Activated CD4-positive, alpha-beta T cell treated with anti-CD3 and anti-CD28 coated beads, Interleukin-2, amount 50 U/mL, for 4 hours (primary cell): ENCODE measurements at places on chromosomes 1 and 21.

- no peak for DNase-seq
These were observed 38.6 kb upstream of the RCAN3 start for GRCh38 chr1:24463776-24464735.

- DNase-seq = no peak
These were observed 120.4 kb downstream of the EDEM3 start for GRCh38 chr1:184634296-184634695.

DNA sequence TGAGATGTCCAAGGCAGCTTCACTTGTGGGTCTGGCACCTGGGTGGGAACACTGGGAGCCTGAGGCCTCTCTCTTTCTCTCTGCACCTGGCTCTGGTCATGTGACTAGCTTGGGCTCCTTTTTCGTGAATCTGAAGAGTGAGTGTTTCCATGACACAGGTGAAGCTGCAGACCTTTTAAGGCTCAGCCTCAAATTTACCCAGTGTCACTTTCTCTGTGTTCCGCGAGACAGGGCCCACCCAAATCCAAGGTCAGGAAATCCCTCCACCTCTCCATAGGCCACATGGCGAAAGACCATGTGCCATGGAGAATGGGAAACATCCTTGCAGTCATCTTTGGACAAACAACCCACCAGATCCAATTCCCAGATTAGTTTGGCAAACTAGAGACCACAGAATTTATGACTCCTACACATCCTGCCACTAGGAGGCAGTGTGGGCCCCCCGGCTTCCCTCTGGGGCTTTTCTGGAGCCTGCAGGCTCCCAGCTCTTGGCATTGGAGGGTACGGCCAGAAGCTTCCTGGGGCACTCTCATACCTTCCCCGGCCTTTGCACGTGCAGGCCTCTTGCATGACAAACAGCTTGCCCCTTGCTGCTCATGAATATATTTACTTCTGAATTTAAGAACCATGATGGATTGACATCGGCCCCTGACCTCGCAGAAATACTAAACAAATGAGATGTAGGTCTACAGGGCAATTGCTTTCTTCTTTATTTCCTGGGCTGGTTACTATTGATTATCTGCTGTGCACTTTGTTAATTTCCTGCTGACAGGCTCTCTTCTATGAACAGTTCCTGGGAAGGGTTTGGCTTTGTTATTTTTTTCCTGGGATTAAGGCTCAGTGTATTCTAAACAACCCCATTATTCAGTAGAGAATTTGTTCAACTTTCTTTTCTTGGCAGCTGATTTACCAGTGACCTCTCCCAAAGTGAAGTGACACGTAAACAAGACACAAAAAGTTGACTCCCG lies 180.7 kb downstream of the KAZN start:
- no peak for DNase-seq

DNA sequence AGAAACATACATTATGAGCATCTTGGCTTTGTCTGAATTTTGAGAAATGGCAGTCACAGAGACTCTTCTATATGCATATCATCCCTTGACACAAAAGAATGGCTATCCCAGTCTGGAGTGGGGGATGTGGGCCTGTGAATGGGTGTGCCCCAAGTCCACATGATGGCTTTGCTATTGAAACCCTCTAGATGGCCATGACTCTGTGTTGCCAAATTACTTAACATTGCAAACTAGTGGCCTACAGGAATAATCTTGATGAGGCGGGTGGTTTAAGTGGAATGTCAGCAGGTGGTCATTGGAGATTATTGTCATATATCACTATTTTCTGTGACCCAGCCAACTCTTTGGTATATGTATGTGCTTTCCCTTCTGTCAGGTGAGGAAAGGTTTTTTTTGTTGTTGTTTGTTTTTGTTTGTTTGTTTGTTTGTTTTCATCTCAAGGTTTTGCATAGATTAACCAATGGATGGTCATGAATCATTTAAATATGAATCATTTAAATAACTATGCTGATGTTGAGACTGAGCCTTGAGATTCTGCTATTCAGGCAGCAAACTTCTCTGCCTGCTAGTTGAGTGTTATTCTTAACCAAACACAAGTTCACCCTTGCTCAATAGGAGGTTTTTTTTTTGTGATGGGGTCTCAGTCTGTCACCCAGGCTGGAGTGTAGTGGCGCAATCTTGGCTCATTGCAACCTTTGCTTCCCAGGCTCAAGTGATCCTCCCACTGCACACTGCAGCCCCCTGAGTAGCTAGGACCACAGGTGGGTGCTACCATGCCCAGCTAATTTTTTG lies 103.0 kb downstream of the NOS1AP start:
- DNase-seq = no peak

DNA sequence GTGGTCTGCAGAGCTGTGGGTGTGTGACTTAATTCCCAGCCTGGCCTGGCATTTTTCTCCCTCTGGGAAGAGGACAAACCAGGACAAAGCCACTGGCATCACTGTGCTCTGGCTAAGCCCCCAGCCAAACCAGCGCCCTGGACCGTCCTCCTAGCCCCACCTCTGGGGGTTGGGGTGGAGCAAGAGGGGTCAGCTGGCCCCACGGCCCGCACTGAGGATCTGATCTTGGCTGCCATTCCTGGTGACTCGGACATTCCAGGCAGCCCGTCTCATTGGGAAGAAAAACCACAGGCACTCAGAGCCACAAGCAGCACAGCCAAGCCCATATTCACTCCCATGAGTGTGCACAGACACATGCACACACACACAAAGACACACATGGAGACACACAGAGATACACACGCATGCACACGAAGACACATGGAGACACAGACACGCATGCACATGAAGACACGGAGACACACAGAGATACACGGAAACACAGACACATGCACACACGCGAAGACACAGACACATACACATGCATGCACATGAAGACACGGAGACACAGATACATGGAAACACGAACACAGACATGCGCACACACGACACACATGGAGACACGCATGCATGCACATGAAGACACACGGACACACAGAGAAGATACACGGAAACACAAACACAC lies 2.3 kb upstream of the MXRA8 start:
- no peak for DNase-seq

DNA sequence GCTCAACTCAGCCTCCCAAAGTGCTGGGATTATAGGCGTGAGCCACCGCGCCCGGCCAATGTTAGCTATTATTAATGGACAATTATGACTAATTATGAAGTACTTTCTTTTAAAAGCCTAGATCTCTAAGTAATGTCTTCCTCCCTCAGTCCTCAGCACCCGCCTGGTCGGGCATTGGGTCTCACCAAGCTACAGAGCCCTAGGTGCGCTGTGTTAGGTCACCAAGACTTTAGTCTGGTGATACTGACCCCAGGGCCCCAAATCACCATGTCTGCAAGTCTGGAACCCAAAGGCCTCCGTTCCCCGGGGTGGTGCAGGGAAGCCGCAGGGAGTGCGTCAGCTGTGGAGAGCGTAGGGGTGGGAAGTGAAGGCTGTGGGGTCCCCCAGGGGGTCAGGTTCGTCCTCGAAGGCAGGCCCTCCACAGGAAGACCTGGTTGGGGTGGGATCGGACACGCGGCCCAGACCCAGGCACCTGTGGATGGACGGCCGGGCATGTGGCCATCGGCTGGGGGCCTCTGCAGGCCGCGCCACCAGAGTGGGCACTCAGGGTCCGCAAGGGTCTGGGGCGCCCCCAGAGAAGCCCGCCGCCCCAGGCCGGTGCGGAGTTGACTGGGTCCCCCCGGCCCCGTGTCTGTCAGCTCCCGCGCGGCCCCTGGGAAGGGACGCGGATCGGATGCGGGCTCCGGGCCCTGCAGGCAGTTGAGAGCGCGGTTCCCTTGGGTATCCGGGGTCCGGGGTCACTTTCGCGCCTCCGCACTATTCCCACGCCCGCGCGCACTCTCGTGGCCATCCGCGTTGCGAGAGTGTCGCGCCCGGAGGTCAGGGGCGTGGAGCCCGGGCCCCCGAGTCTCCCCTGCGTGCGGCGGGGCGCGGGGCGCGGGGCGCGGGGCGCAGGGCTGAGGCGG lies 710 bp upstream of the PDXK start:
- DNase-seq = no peak

DNA sequence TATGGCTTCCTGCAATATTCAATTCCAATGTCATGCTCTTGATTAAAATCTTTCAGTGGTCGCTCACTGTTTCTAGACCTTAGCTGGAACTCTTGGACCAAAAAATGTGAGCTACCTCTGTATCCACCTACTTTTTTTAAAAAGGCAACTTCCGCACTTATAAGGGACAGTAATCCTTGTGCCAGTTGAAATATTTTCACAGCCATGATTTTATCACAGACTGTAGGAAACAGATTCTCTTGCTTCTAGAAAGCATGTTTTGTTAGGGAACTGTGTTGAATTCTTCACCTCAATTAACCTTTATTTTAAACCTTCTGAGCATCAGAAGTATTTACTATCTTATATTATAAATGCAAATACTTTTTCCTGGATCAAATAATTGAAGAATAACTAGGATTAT lies 296.0 kb upstream of the ST6GALNAC5 start:
- DNase-seq = no peak

DNA sequence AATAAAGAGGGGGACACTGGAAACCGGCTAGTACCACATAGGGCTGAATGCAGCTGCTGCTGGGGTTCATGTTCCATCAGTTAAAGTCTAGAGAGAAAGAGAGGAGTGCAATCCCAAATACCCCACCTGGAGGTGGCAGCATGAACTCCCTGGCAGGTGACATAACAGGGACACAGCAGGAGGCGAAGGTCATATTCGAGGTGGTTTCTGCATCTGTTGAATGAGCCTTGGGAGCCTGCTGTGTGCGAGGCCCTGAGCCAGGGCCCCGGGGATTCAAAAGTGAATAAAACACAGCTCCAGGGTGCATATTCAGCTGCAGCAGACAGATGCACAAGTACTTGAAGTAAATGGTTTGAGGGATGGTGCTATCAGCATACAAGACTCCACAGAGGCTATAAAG lies 456.8 kb downstream of the SETD4 start:
- no peak for DNase-seq

DNA sequence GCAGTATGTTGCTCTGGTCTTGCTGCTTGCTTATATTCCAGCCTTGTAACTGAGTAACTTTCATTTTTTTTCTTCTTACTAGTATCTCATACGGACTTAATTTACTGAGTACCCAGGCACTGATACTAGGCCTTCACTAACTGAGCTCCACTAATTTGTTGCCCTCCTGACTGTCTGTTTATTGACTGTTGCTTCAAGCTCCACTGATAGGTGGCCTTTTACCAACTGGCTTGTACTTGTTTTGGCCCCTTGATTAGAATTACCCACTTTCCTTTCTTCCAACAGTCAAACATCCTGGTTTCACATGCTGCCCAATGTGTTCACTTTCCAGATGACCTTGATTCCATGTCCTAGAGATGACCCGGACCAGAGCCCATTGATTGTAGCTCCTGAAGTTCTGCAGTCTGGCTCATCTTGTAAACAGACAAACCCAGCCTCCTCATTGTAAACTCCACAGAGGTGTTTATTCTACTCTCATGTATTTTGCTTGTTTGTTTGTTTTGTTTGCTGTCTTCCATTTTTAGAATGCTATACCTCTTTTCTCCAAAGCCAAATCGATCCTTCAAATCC lies 27.7 kb downstream of the RGS1 start:
- no peak for DNase-seq

DNA sequence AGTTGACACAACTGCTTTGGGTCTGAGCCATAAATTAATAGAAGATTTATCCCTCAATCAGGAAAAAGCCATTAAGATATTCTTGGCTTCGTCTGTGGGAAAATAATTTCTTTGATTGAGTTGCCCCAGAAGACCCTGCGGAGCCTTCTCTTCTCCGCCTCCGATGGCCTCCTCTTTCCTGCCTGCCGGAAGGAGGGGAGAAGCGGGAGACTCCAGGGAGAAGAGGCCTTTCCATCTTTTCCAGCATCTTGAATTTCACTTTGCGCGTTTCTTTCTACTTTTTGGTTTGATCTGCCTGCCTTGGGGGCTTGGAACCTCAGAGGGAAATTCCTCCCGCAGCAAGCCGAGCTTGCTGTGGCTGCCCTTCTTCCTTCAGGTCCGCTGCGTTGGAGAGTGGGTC lies 16.8 kb downstream of the HLX start:
- DNase-seq = no peak

DNA sequence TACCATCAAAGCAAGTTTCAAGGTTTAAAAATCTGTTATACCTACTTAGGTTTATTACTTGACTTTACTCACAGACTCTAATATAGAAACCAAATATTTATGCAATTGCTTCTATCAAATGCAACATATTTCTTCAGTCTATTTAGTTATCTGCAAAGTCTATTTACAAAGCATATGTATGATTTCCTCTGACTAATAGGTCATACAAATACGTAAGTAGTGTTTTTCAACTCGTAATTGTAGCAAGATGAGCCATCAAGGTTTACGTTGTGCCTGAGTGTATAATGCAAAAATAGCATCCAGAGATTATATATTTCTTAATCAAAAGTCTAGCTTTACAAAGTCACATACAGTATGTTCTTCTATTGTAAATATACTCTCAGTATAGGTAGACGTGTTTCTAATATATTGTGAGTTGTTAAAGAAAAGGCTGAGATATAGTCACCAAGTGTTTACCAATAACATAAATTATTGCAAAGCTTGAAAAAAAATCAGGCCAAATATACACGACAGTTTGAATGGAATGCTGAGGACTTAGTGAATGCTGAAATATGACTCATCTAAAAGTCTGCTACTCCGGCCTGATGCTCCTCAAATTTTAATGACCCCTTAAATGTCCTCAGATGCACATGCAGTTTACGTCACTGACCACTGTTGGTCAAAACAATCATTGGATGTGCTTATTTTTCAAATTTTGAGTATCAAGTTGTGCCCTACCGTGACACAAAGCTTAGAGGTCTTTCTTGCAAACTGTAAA lies 48.4 kb downstream of the ADAMTS5 start:
- DNase-seq = no peak

- DNase-seq = no peak
These were observed 204.9 kb downstream of the MRPL39 start for GRCh38 chr21:25402134-25402961.

GRCh38 chr1:184329962-184330868 lies 56.6 kb upstream of the C1orf21 start:
- DNase-seq = no peak

DNA sequence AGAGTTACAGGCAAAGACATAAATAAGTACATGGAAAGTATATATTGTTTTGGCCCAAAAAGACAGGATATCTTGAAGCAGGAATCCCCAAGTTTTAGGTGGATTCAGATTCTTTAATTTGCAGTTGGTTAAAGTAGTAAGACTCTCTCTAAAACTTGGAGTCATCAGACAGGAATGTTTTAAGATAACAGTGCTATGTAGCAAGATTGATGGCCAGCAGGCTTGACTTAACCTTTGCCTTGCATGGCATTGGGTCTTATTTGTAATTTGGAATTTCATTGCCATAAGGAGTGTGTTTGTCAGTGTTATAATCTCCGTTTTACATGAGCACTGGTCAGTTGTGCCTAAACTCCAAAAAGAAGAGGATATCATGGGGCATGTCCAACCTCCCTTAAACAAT lies 727.6 kb upstream of the CHRM3 start:
- DNase-seq = no peak

GRCh38 chr1:198258491-198258890 lies 101.7 kb downstream of the NEK7 start:
- DNase-seq = no peak

DNA sequence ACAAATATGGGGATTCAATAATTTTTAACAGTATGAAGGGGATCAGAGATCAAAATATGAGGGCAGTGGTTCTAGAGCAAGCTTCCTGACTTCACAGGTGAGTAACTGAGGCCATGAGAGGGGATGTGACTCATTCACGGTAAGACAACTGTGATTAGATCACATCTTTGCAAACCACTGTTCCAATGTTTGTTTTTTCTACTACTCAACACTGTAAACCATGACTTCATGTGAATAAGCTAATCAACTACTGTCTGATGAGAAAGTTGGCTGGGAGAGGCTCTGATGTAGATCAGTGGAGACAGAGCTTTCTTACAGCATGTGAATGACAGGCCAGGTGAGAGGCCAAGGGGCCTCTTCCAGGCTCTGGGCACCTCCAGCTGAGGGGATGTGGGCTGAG lies 84.7 kb downstream of the BRINP2 start:
- DNase-seq = no peak

- DNase-seq = no peak
These were observed 22.1 kb upstream of the NPHP4 start for GRCh38 chr1:6014130-6014999.
